ENCODE measurements at places on chromosomes 6 and 20.

GRCh38 chr6:152391179-152391880 lies 245.8 kb downstream of the SYNE1 start:
- no peak for DNase-seq

DNA sequence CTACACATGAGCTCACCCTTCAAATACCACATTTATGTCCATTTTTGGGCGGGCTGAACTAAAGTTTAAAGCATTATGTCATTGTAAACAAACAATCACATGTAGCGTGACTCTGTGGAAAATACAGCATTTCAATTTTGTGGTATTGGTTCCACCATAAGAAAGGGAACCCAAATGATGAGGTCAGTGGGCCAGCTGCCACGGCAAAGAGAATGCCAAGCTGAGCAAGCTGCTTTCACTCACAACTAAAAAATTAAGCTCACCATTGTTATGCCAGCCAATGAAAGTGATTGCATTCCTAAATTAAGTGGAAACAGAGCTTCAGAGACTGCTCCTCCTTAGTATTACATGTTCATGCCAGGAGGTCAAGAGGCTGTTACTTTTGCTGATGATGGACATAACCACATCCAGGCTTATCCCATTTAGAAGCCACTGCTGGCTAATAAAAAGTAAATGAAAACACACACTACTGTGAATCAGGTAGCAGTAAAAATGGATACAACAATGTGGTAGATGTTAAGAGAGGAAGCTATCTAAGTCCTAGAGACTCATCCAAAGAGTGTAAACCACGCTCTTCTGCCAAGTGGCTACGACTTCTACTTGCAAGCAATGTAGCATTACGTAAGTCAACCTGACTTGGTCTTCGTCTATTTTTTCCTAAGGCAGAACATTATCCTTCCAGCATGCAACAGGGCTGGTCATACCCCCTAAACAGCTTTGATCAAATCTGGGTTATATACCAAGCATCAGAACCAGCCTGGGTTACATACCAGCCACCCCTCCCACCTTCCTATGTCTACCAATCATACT lies 164.8 kb downstream of the BACH2 start:
- no peak for DNase-seq

DNA sequence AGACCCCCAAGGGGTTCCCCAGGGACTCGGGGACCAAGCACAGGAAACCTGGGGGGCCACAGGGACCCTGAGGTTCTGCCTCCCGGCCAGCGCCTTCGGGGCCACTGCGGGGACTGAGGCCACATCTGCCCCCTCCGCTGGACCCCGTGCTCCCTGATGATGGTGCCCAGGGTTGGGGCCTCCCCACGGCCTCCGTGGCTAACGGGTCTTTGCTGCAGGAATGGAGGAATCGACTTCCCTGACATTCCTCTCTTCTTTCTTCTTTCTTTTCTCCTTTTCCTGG lies 330.2 kb downstream of the TAF4 start:
- DNase-seq = no peak

DNA sequence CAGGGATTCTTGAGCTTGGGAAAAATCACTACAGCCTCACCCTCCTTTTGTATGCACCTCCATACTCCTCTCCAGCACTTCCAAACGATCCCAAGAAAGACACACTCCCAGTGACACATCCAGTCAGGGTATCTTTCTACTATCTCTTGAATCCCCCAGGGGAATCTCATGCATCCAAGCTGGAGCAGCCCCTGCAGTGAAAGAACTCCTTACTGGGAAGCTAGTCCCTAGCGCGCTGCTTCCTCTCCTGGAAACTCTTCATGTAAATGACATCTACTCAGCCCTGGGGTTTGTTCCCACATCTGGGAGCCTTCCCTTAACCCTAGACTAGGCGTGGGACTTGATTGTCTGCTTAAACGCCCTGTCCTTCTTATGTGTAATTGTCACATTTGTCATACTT lies 329.1 kb upstream of the QKI start:
- no peak for DNase-seq

GRCh38 chr6:8829796-8830195 lies 394.5 kb upstream of the SLC35B3 start:
- DNase-seq = no peak

DNA sequence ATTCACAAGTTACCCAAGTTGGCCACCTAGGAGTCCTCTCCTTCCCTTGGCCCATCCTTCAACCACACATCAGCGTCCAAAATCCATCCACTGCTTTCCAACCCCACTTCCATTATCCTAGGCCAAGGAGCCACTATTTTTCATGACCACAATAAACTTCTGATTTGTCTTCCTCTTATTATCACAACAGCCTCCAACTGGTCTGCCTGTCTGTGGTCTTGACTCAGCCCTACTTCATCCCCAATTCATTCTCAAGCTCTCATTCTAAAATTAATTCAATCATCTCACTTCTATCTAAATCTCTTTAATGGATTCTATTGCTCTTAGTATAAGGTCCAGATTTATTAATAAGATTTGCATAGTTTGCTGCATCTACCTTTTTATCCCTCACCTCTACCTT lies 189.0 kb upstream of the PRDM1 start:
- no peak for DNase-seq

DNA sequence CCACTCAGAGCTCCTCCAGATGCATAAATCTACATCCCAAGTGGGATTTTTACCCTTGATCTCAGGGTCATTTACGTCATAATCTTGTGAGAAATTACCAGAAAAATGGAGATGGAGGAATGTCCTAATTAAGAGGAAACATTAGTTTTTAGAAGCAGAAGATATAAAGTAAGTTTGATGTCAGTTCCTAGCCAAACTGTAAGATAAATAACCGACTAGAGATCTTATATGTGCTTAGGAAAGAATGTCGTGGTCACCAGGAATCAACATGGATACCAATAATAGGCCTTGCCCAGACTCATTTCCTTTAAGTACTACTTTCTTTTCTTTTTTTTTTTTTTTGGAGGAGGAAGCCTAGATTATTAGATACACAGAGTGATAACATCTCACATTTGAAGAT lies 186.9 kb downstream of the UTRN start:
- DNase-seq = no peak

DNA sequence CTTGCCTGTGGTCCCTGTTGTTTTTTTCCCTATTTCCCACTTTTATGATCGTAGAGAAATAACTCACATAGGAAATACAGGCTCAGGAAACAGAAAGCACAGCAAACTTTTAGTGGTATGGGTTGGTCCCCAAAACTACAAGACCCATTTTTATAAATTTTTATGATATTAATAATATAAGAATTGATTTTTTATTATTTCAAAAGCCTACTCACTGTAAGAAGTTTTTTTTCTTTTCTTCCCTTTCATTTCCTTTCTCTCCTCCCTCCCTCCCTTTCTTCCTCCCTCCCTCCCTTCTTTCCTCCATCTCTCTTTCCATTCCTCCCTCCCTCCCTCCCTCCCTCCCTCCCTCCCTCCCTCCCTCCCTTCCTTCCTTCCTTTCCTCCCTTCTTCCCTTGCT lies 141.5 kb downstream of the ZDHHC14 start:
- DNase-seq = no peak

DNA sequence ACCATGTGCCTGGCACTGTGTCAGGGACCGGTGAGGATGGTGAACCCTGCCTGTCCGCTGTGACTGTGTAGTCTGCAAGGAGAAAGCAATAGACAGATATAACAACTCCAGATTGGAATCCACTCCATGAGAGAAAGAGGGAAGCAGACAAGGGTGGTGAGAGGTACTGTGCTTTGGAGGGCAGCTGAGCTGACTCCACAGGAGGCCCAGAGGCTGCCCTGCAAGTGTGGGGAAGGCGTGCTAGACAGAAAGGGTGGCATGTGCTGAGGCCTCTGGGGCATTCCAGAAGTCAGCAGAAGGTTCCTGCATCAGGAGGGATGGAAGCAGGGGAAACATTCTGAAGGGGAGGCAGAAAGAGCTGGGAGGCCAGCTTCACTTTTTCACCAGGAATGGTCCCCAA lies 39.3 kb upstream of the APCDD1L start:
- peak; percentile 40 for DNase-seq

DNA sequence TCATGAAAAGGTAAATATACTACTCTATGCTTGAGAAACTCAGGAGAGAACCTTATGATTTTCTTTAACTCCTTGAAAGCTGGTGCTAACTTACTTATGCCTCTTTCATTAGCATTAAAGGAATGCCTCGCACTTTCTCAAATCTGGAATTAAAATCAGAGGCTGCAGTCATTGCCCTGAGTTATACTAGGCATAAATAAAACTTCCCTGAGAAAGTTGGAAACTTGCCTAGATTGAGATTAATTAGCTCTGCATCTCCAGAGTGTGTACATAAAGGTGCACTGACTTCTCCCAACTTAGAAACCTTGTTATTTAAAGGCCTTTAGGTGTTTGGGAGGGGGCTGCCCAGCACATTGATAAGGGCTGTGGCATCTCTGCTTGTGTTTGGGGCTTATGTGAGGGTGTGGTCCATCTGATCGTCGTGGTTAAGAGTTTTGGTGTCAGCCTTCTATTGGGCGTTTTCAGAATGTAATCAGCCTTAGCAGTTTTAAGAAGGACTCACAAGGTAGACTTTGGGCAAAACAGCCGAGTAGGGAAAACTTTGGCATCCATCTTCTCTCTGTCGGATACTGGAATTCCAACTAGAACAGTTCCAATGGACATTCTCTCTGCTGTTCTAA lies 32.1 kb upstream of the CCN6 start:
- peak; percentile 33 for DNase-seq

GRCh38 chr6:123716506-123716905 lies 79.8 kb upstream of the TRDN start:
- DNase-seq = no peak

DNA sequence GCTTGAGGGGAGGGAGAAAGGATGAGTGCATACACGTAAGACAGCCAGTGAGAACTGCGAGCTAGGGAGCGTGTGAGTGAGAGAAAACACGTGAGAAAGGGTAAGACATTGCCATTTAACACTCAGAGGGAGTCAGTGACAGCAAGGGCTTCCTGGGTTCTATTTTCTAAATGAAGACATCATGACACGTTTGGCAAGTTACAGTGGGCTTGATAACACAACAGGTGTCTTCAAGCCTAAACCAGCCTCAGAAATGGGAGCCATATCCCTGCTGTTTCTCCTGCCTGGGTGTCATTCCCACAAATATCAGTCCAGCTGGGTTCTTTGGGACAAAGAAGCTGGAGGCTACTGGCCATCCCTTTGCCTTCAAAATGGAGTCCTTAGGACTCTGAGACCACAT lies 16.9 kb upstream of the MOCS1 start:
- DNase-seq = no peak

- no peak for DNase-seq
These were observed 5.2 kb downstream of the QRSL1 start for GRCh38 chr6:106634565-106634964.

GRCh38 chr20:8156235-8157079 lies 24.4 kb downstream of the PLCB1 start:
- DNase-seq = no peak

- no peak for DNase-seq
These were observed 159.6 kb downstream of the TRIM27 start for GRCh38 chr6:28764014-28764723.

GRCh38 chr6:149898966-149899365 lies 1.1 kb upstream of the RAET1E start:
- no peak for DNase-seq

DNA sequence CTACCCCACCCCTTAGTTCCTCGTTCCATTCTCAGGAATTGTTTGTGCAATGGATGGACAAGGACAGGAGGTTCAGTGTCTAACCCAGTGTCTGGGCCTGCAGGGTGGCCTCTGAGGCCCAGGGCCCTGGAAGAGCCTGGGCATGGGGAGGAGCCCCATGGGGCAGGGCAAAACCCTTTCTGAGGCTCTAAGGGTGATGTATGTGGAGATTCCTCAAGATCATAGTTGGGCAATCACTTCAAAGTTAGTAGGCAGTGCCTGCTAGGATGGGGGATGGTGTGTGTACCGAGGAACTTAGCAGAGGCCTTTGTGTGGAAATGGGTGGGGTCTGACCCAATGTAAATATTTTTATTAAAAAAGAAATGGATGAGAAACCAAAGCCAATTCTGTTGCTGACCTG lies 6.7 kb upstream of the C2 start:
- DNase-seq = no peak

DNA sequence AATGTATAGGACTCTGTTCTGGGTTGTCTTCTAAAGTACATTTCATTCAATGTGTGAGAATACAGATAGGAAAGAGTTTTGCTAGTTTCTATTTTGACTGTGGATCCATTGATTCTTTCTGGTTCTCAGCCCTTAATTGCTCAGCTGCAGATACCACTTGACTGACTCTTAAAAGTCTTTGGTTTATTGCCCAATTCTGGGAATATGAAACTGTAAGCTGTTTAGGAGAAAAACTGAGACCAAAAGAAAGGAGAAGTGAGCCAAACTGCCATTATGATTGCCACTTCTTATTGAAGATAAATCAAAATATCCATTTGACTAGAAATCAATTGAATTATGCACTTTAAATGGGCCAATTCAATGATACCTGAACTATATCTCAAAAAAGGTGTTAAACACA lies 211.4 kb downstream of the ESR1 start:
- DNase-seq = no peak

DNA sequence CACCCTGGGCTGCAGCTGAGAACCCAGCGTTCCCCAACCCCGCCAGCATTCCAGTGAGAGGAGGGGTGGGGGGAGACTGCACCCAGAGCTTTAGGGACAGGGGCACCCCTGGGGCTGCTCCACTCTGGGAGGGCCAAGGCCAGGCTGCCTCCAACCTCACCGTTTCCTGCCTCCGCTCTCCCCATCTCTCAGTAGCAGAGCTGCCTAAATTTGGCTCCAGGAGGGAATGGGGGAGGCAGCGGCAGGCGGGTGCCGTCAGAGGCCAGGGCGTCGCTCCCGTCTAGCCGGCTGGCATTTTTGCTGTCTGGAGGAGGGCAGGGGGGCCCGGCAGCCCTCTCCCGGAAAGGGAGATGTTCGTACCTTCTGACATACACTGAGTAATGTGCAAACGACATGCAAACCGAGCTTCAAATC lies 46.6 kb downstream of the NOL4L start:
- no peak for DNase-seq

GRCh38 chr6:35677456-35677855 lies 11.3 kb downstream of the FKBP5 start:
- DNase-seq = no peak

All from left forelimb (tissue), 1 donor.